ENCODE measurements at places on chromosomes 13 and 19.
A peak's percentile ranks its signal among the peaks of the same experiment; 100 is the strongest.

GRCh38 chr19:50628146-50628545, 11.5 kb downstream of the SYT3 start:
- H3K27me3 ChIP-seq: no peaks in the 10 kb centered on the region
- no peaks in the 10 kb centered on the region for H3K36me3 ChIP-seq
- H3K4me1 ChIP-seq: no peaks in the 10 kb centered on the region

GRCh38 chr19:33811246-33811645, 14.6 kb downstream of the KCTD15 start:
- H3K27ac ChIP-seq: no peak overlapping the region
- peak; percentile 38 for DNase-seq
- H3K4me3 ChIP-seq: no peak overlapping the region
- peaks cover 19% of the 10 kb centered on the region for H3K4me1 ChIP-seq
- no peaks in the 10 kb centered on the region for H3K27me3 ChIP-seq

- H3K27me3 ChIP-seq: no peaks in the 10 kb centered on the region
- no peak overlapping the region for H3K4me3 ChIP-seq
- no peak overlapping the region for H3K27ac ChIP-seq
- H3K4me1 ChIP-seq: peaks cover 9% of the 10 kb centered on the region
Observed at GRCh38 chr19:961866-962620, 22.1 kb upstream of the WDR18 start.

- no peak for DNase-seq
- no peaks in the 10 kb centered on the region for H3K27me3 ChIP-seq
- H3K27ac ChIP-seq: no peak overlapping the region
- peaks cover 66% of the 10 kb centered on the region for H3K36me3 ChIP-seq
- no peak overlapping the region for H3K4me3 ChIP-seq
Observed at GRCh38 chr13:46039411-46040182, 12.9 kb downstream of the ZC3H13 start.

DNA sequence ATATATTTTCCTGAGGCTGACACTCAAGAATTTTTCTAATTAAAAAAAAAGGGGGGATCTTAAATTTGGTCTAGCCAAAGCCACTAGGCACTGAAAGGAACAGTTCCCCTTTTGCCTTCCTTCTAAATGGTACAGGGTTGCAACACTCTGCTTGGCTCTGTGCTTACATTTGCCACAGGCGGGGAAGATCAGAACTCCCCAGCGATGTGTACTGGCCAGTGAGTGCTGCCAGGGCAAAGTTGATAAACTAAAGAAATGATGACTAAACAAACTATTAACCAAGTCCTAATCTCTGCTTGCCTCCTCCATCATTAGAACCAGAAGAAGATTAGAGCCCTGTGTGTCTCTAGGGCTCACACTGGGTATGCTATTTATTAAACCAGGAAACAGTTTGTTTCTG, 75.3 kb upstream of the SCEL start:
- DNase-seq: peak; percentile 68
- H3K36me3 ChIP-seq: no peaks in the 10 kb centered on the region
- H3K27ac ChIP-seq: no peak overlapping the region

DNA sequence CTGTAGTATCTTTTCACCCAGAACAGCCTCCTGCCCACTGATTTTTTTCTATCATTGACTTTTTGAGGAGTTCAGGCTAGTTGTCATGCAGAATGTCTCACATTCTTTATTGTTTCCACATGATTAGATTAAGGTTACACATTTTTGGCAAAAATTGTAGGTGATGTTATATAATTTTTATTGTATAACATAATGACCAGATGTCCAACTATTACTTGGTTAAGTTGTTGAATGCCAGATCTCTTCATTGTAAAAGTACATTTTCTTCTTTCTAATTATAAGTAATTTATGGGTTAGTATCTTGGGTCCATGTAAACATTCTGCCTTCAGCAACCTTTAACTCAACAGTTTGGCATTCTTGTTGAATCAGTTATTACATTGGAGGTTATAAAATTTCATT, 138.4 kb downstream of the POSTN start:
- no peak for DNase-seq
- H3K27ac ChIP-seq: no peak overlapping the region
- no peaks in the 10 kb centered on the region for H3K27me3 ChIP-seq
- H3K4me1 ChIP-seq: no peaks in the 10 kb centered on the region
- H3K36me3 ChIP-seq: no peaks in the 10 kb centered on the region

DNA sequence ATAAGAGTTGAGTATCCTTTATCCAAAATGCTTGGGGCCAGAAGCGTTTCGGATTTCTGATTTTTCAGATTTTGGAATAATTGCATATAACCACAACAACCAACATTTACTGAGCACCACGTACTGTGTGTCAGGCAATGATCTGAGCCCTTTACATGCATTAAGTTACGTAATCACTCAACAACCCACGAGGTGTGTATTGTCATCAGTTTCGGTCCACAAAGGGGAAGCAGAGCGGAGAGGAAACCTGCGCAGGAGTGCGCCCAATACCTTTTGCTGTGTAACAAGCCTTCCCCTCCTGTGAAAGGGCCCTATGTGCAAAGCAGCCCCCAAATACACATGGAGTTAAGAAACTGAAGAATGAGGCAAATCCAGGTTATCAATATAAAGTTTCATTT, 20.7 kb upstream of the NLRP12 start:
- H3K27me3 ChIP-seq: no peaks in the 10 kb centered on the region
- H3K4me3 ChIP-seq: no peak overlapping the region
- peak; percentile 64 for DNase-seq
- H3K4me1 ChIP-seq: peaks cover 42% of the 10 kb centered on the region
- no peak overlapping the region for H3K27ac ChIP-seq

GRCh38 chr13:110911880-110912279, 3.0 kb downstream of the ANKRD10 start:
- H3K36me3 ChIP-seq: peaks cover 23% of the 10 kb centered on the region
- no peak for DNase-seq
- H3K4me1 ChIP-seq: peaks cover 75% of the 10 kb centered on the region

DNA sequence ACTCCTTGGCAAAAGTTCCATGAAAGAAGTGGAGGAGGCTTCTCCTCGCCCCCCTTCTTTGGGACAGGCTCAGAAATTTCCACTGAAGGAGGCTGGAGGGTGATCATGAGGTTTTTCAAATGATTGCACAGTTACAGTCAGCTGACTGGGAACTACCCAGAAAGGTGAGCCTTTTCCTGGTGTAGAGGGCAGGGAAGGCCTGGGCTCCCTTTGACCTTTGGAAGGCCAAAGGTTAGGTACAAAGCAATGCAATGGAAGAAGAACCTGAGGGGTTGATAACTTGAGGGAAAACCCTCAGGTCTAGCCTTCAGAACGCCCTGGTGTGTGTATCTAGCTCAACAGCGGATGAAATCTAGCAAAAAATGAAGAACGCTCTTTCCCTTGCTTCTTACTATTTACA, 50.1 kb upstream of the SLC15A1 start:
- H3K27me3 ChIP-seq: no peaks in the 10 kb centered on the region
- no peaks in the 10 kb centered on the region for H3K4me1 ChIP-seq
- DNase-seq: no peak
- H3K4me3 ChIP-seq: no peak overlapping the region
- H3K27ac ChIP-seq: no peak overlapping the region
- peaks cover 92% of the 10 kb centered on the region for H3K36me3 ChIP-seq

GRCh38 chr13:45224176-45224575, 23.3 kb upstream of the KCTD4 start:
- DNase-seq: no peak
- peaks cover 7% of the 10 kb centered on the region for H3K4me1 ChIP-seq
- H3K27ac ChIP-seq: no peak overlapping the region
- H3K36me3 ChIP-seq: no peaks in the 10 kb centered on the region
- H3K4me3 ChIP-seq: no peak overlapping the region
- no peaks in the 10 kb centered on the region for H3K27me3 ChIP-seq

DNA sequence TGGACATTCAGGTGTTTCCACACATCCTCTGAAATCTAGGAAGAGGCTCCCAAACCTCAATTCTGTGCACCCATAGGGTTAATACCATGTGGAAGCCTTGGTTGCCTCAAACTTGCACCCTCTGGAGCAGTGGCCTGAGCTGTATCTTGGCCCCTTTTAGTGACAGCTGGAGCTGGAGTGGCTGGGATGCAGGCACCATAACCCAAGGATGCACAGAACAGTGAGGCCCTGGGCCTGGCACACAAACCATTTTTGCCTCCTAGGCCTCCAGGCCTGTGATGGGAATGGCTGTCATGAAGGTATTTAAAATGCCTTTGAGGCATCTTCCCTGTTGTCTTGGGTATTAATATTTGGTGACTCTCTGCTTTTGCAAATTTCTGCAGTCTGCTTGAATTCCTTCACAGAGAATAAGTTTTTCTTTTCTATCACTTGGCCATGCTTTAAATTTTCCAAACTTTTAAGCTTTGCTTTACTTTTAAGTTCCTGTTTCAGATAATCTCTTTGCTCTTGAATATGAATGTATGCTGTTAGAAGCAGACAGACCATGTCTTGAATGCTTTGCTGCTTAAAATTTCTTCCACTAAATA, 1594.5 kb upstream of the PCDH20 start:
- no peak overlapping the region for H3K27ac ChIP-seq
- no peak overlapping the region for H3K4me3 ChIP-seq
- DNase-seq: no peak
- no peaks in the 10 kb centered on the region for H3K27me3 ChIP-seq
- H3K4me1 ChIP-seq: no peaks in the 10 kb centered on the region
- H3K36me3 ChIP-seq: no peaks in the 10 kb centered on the region

DNA sequence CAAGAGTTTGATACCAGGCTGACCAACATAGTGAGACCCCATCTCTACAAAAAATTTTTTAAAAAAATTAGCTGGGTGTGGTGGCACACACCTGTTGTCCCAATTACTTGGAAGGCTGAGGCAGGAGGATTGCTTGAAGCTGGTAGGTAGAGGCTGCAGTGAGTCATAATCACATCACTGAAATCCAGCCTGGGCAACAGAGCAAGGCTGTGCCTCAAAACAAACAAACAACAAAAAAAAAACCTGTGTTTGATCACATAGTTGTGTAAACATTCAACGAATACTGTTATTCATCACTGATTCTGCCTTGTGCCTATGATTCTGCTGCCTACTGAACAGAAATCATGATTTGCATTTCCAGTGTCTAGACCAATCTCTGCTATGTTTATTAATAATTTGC, 134.0 kb downstream of the TBC1D4 start:
- H3K4me3 ChIP-seq: no peak overlapping the region
- no peak overlapping the region for H3K27ac ChIP-seq
- H3K27me3 ChIP-seq: no peaks in the 10 kb centered on the region

DNA sequence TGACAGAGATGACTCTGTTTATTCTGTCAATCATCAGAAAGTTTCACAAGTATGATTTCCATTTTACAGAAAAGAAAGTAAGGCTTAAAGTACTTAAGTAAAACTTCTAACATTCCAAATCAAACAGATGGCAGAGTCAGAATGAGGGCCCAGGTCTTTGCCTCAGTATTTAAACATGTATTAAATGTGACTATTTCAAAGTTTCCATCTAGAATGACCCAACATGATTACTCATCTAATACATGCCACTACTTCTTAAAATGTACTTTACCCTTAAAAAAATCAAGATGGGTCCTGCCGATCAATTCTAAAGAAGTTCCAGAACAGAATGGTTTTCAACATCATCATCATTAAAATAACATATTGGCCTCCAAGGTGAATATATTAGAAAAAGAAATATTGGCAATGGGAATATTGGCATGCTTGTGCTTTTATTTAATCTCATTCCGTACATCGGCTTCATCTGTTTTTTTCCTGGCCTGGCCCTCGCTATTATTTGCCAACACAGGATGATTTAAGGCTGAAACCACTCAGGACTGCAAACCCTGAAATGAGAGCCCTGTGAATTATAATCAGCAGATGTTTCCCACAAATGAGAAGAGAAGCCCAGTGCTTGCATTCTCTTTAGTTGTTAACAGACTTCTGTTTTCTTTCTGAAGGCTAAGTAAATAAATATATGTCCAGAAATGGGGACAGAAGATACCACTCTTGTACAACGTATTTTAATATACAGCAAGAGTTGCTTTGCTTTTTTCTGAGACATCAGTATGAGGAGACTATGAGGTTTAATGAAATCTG, 340.0 kb downstream of the DNAJC15 start:
- H3K4me3 ChIP-seq: no peak overlapping the region
- H3K27me3 ChIP-seq: no peaks in the 10 kb centered on the region
- no peak overlapping the region for H3K27ac ChIP-seq
- H3K36me3 ChIP-seq: no peaks in the 10 kb centered on the region

DNA sequence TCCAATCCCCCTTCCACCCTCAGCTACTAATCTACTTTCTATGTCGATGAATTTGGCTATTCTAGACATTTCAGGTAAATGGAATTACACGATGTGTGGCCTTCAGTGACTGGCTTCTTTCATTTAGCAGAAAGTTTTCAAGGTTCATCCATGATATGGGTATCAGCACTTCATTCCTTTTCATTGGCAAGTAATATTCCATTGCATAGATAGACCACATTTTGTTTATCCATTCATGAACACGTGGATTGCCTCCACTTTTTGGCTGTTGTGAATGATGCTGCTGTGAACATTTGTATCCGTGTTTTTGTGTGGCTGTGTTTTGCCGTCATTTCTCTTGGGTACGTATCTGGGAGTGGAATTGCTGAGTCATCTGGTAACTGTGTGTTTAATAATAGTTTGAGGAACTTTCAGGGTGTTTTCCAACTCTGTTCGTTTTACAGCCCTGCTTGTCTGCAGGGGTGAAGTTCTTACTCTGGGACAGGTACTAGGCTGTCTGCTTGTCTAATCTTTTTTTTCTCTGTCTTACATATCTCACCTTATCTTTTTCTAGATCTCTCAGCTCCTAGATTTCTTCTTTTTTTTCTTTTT, 32.5 kb downstream of the MARK4 start:
- no peak for DNase-seq
- H3K4me1 ChIP-seq: no peaks in the 10 kb centered on the region
- no peak overlapping the region for H3K4me3 ChIP-seq
- H3K36me3 ChIP-seq: peaks cover 71% of the 10 kb centered on the region
- no peak overlapping the region for H3K27ac ChIP-seq

DNA sequence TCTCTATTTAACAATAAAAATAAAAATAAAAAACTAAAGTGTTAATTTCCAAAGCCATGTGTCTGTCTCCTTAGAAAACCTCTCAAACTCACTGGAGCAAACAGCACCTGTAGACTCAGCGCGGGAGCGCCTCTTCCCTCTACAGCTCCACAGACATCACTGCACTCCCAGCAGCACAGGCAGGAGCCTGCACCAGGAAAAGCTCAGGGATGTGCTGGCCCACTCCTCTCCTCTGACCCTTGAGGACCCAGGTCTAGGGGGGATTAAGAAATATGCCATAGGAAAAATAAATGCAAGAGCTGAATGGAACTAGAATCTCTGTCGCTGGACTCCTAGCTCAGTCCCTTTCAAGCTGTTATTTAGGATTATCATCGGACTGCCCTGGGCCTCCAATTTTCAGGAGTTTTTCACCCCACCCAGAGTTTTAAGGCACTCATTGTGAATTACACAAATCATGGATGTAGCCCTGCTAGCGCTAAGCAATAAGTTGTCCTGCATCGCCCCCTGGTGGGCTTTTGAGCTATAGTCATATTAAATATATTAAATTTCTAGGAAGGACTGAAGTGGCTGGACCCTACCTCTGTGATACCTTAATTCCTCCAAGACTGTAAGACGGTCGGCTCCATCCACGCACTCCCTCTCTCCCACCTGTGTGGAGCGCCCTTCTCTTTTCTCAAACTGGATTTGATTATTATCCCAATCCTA, 333.9 kb downstream of the UQCRFS1 start:
- H3K4me3 ChIP-seq: no peak overlapping the region
- H3K36me3 ChIP-seq: no peaks in the 10 kb centered on the region

GRCh38 chr19:10724573-10725071, 6.7 kb downstream of the DNM2 start:
- peaks cover 96% of the 10 kb centered on the region for H3K4me1 ChIP-seq
- H3K4me3 ChIP-seq: no peak overlapping the region
- no peaks in the 10 kb centered on the region for H3K27me3 ChIP-seq
- DNase-seq: no peak
- H3K36me3 ChIP-seq: peaks cover 13% of the 10 kb centered on the region

- H3K4me1 ChIP-seq: peaks cover 6% of the 10 kb centered on the region
- no peaks in the 10 kb centered on the region for H3K27me3 ChIP-seq
- H3K27ac ChIP-seq: no peak overlapping the region
- DNase-seq: no peak
Observed at GRCh38 chr13:44058624-44059215, 179.0 kb downstream of the LACC1 start.

Measured in lower lobe of right lung (tissue), 2 donors.